ENCODE measurements at places on chromosomes 12 and 14. TPM values are rescaled to one million over a fixed set of nuclear protein-coding genes. Genes with fewer than 3 reads are reported as not detected.

- no peak overlapping the region for H3K27ac ChIP-seq
- no peaks in the 10 kb centered on the region for H3K36me3 ChIP-seq
- H3K4me1 ChIP-seq, result no peaks in the 10 kb centered on the region
- no peaks in the 10 kb centered on the region for H3K27me3 ChIP-seq
- no peak overlapping the region for H3K4me3 ChIP-seq
- DNase-seq, result no peak
These were observed 136.5 kb upstream of the MYL2 start for GRCh38 chr12:111056618-111057521.

- peak; percentile 68 for DNase-seq
- peaks cover 16% of the 10 kb centered on the region for H3K4me1 ChIP-seq
- H3K27ac ChIP-seq, result peak overlapping the region; percentile 70
- H3K4me3 ChIP-seq, result no peak overlapping the region
- H3K27me3 ChIP-seq, result no peaks in the 10 kb centered on the region
- peaks cover 99% of the 10 kb centered on the region for H3K36me3 ChIP-seq
These were observed 58.1 kb downstream of the HSP90AA1 start for GRCh38 chr14:102028733-102029132.

GRCh38 chr12:48993787-48994186, 5.4 kb downstream of the DDN start:
- no peak overlapping the region for H3K4me3 ChIP-seq
- no peak overlapping the region for H3K27ac ChIP-seq
- peaks cover 45% of the 10 kb centered on the region for H3K27me3 ChIP-seq
- H3K4me1 ChIP-seq, result peaks cover 12% of the 10 kb centered on the region

DNA sequence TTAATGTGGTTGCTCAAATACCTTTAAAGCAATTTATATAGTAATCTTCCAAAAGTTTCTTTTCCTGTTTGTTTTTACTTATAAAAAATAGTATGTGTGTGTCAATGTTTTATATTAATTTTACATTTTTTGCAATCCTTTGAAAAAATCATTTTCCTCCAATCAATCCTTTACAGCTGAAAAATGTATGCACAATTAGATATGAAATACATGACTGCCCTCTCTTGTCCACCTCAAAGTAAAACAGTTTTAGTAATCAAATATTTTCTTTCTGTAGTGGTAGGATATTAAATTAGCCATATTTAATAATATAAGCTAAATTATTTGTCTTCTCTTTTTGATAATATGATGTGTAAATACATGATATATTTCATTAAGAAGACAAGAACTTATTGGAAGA, 269.9 kb downstream of the ADAMTS20 start:
- no peaks in the 10 kb centered on the region for H3K36me3 ChIP-seq
- no peaks in the 10 kb centered on the region for H3K27me3 ChIP-seq
- no peak overlapping the region for H3K4me3 ChIP-seq
- H3K27ac ChIP-seq, result no peak overlapping the region

- DNase-seq, result no peak
- no peaks in the 10 kb centered on the region for H3K27me3 ChIP-seq
- H3K36me3 ChIP-seq, result no peaks in the 10 kb centered on the region
- peak overlapping the region; percentile 53 for H3K27ac ChIP-seq
These were observed 28.3 kb upstream of the ATP2A2 start for GRCh38 chr12:110252716-110253115.

- peaks cover 12% of the 10 kb centered on the region for H3K27me3 ChIP-seq
- peaks cover 52% of the 10 kb centered on the region for H3K4me1 ChIP-seq
- H3K27ac ChIP-seq, result peak overlapping the region; percentile 100
- peak; percentile 78 for DNase-seq
- H3K4me3 ChIP-seq, result peak overlapping the region; percentile 99
- peaks cover 10% of the 10 kb centered on the region for H3K36me3 ChIP-seq
These were observed 2.8 kb upstream of the UBC start for GRCh38 chr12:124917135-124917840.

DNA sequence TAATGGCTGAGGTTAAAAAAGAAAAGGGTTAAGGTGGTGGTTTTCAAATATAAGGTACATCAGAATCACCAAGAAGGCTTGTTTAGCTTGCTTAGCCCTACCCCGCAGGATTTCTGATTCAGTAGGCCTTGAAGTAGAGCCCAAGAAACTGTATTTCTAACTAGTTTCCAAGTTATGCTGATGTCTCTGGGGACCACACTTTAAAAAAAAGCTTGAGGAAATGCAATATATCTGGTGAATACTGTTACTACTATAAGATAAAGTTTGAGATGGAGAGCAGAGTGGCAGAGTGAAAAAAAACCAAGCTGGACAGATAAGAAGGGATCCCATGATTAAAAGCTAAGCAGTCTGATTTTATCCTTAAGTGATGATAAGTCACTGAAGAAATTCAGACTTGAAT, 18.3 kb upstream of the GXYLT1 start:
- peaks cover 13% of the 10 kb centered on the region for H3K36me3 ChIP-seq
- no peaks in the 10 kb centered on the region for H3K27me3 ChIP-seq
- no peak for DNase-seq

GRCh38 chr14:70188322-70188658, 461 bp downstream of the SLC8A3 start:
- DNase-seq, result peak; percentile 88
- H3K4me1 ChIP-seq, result peaks cover 5% of the 10 kb centered on the region
- no peak overlapping the region for H3K27ac ChIP-seq
- peaks cover 32% of the 10 kb centered on the region for H3K27me3 ChIP-seq

DNA sequence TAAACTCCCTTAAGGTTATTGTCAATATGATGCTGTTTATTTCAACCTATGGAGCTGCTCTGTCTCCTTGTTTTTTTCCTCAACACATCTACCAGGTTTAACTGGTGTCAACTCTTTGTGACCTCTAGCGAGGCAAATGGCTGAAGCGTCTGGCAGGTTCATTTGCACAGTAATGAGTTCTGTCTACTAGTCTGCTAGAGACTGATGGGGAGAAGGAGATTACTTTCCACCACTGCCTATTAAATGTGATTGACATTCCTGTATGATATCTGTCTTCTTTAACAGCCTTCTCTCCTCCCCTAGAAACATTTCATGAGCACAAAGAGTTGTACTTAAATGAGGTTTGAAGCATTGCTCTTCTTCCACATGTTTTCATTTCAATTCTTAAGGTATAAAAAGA, 253.7 kb downstream of the SLC6A15 start:
- H3K27ac ChIP-seq, result no peak overlapping the region
- no peaks in the 10 kb centered on the region for H3K36me3 ChIP-seq
- DNase-seq, result no peak

DNA sequence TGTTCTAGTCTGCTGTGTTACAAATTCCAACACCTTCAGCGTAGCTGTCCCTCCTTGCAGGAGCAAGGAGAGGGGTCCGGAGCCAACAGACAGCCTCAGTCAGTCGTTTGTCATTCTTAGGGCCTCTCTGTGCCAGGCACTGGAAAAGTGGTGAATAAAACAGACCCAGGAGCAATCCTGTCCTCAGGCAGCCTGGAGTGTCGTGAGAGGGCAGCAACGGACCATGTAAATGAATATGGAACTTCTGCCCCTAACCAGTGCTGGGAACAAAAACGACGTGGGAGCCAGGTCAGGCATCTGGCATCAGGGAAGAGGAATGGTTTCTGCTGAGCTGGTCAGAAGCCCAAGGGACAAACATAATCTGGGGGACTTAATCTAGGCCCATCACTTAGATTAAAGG, 64.8 kb upstream of the PSMC1 start:
- no peak overlapping the region for H3K4me3 ChIP-seq
- no peak overlapping the region for H3K27ac ChIP-seq
- no peaks in the 10 kb centered on the region for H3K36me3 ChIP-seq
- DNase-seq, result no peak
- H3K4me1 ChIP-seq, result no peaks in the 10 kb centered on the region
- H3K27me3 ChIP-seq, result peaks cover 9% of the 10 kb centered on the region

GRCh38 chr12:49962861-49963765, 1.4 kb downstream of the AQP5 start:
- no peak overlapping the region for H3K27ac ChIP-seq
- H3K27me3 ChIP-seq, result peaks cover 67% of the 10 kb centered on the region
- DNase-seq, result peak; percentile 98

CKB gene
- 5.1 TPM for total RNA-seq

MYH7 gene
- total RNA-seq, result not detected

PTMS gene
- 72.7 TPM for total RNA-seq

WSCD2 gene
- 0.36 TPM for total RNA-seq

MFAP5 gene
- 57.9 TPM for total RNA-seq

All from osteoblast (primary cell).